ENCODE measurements at places on chromosomes 4 and X.
A peak's percentile ranks its signal among the peaks of the same experiment; 100 is the strongest.

DNA sequence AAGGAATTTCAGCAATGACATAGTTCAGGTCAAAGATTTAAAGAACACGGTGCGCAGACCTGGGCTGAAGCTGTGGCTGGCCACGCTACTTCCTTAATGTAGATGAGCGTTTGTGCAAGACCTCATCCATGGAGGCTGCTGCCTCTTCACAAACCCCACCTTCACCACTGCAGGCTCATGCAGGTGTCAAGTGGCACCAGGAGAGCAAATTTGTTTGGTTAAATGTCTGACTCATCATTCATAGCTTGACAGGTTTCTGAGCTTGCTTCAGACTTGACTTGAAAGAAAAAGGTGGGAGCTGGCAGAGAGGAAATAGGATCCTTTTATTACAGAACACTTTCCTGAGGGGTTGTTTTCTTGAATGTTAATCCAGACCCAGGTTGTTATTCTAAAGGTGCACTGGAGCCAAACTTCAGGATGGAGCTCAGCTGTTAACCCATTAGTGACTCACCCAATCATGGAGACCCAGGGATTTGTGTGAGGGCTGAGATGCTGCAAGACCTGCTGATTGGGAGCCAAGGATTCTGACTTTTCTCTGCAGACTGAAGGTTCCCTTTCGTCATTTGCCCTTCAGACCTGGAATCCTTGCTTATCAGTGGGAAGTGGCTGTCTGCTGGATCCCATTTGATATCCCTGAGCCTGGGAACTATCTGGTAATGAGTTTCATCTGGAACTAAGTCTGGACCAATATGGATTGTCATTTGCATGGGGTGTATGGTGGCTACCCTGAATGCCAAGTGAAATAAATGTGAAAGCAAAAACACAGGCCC lies 315.3 kb downstream of the PTTG2 start:
- DNase-seq: peak; percentile 65

GRCh38 chr4:169005453-169006099 lies 4.5 kb downstream of the CBR4 start:
- no peak for DNase-seq

GRCh38 chr4:113695328-113696169 lies 66.0 kb downstream of the CAMK2D start:
- DNase-seq: no peak

DNA sequence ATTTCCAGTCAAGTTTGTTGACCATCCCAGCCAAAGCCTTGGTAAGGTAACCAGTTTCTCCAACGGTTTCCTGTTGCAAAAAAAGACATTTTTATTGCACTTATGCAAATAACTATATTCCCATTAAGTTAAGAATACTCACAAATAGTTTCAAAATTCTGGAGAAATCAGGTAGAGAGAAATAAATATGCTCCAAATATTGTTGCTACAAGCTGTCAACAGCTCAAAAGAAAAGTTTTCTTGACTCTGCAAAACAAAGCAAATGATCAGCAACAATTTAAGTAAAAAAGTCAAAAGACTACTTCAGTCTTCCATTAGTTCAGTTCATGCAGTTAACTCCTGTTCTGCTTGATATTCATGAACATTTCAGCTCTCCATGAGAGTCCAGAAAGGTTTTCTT lies 49.0 kb upstream of the UGT8 start:
- no peak for DNase-seq

- DNase-seq: no peak
These were observed 219.8 kb downstream of the OR13H1 start for GRCh38 chrX:131763674-131764073.

DNA sequence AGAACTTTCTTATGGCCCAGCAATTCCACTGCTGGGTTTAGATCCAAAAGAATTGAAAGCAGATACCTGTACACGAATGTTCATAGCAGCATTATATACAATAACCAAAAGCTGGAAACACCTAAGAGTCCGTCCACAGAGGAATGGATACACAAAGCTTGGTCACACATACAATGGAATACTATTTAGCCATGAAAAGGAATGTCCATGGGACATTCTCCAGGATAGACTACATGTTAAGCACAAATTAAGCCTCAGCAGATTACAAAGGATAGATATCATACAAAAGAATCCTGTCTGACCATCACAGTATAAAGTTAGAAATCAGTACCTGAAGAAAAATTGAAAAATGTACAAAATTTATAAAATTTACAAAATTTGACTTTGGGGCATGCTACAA lies 12.7 kb upstream of the MAEA start:
- DNase-seq: no peak

DNA sequence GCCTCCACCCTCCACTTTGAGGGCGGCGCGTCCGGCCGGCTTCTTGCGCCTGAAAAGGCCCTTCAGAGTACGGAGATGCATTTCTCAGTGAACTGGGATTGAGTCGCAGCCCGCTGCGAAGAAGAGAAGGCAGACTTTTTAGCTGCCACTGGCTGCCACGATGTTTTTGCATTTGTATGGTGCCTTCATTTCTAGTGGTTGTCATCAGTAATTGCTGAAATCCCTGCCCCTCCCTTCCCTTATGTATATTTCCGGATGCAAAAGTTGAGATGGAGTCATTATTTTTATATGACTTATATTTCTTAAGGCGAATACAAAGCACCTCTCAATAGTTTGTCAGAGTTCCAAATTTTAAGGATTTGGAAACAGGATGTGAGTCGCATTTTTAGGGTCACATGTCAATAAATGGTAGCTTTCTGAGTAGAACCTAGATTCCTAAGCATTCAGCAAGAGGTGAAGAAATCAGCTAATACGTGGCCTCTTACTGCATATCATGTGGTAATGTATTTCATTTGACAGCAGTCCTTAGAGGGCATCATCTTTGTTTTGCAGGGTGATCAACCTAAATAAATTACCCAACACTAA lies 658 bp downstream of the ATP6AP2 start:
- DNase-seq: no peak

DNA sequence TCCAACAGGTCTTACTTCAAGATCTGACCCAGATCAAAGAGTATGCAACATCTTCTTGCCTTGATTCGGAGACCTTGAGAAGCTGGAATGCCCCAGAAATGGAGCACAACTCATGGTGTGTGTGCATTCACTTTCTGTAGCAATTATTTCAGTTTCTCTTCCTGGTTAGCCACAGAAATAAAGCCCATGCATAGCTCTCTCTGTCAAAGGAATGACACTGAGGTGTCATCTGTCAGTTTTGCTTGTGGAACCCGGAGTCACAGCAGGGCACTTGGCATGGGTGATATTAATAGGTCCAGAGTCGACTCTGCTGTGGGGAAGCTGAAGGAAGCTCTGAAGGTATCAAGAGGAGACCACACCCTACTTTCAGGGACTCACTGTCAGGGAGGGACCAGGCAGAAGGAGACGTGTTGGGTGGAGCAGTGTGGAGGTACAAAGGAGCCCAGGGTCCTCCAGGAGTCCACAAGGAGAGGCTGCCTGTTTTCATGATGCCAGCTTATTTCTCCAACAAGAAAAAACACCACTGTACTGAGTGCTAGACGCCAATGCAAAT lies 10.7 kb downstream of the CLNK start:
- no peak for DNase-seq

DNA sequence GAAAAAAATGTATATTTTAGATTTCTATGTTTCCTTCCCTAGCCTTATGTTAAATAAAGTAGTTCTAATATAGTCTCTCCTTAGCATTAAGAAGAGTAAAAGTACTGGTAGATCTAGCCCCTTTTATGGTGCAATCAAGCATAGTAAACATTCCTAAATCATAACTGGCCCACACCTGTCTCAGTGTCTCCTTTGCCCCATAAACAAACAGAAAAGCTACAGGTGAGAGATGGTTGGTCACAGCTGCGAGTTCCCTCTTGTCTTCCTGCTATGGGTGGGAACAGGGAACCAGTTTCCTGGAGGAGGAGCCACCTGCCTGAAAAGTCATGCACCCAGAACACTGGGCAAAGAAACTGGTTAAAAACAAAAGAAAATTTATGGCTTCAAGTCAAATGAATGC lies 16.6 kb downstream of the SOWAHB start:
- DNase-seq: peak; percentile 80

GRCh38 chr4:56863441-56864139 lies 42.1 kb upstream of the SPINK2 start:
- no peak for DNase-seq

DNA sequence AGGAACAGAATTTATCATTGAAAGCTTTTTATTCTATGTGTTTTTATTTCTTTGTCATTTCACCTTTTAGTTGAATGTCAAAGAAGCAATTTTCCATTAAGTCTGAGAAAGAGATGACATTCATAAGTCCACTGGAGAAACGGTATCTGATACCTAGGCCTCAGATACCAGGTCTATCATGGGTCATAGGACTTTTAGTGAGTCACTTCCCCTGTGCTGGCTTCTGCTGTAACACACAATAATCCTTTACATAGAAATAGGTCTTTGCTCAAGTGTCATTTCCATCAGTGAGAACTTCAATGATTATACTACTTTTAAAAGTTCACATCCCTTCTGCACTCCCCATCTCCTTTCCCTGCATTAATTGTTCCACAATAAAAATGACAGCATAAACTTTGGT lies 125.5 kb upstream of the ARMCX2 start:
- no peak for DNase-seq

- DNase-seq: no peak
These were observed 331.0 kb upstream of the CPXCR1 start for GRCh38 chrX:88416002-88416401.

Measured in NCI-H2029 treated with DMSO at 0.1 percent for 48 hours (cell line).